HTR-8/SVneo (cell line): ENCODE measurements at places on chromosomes 13 and 19.

DNA sequence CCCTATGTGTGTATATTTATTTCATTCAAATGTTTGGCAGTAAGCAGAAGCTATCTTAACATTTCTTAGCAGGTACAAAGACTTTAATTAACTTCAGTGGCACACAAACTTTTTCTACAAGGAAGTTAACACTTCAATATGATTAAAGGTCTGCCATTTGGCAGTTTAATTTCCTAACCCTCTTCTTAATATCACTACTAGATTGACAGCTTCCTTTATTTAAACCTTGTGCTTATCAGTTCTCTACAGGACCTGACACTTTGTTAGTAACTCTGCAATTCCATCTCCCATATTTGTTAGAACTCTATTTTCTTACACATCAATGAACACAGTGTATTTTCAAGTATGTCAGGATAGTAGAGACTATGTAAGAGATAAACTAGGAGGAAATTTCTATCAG lies 152.4 kb upstream of the ATXN8OS start:
- DNase-seq = no peak

- DNase-seq = no peak
These were observed 1411.2 kb upstream of the MIR17HG start for GRCh38 chr13:89936256-89936655.

DNA sequence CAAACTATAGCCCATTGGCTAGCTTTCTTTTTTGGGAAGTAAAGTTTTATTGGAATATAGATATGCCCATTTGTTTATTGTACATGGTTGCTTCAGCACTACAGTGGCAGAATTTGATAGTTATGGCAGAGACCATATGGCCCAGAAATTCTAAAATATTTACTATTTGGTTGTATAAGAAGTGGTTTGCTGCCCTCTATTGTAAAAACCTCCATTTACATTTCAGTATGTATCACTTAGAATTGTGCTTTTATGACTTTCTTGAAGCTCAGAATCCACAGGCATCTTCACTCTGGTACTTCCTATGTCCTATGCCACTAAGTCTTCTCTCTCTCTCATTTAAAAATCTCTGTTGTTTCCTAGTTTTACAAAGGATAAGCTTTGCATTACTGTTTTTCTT lies 37.7 kb downstream of the DLEU7 start:
- no peak for DNase-seq

DNA sequence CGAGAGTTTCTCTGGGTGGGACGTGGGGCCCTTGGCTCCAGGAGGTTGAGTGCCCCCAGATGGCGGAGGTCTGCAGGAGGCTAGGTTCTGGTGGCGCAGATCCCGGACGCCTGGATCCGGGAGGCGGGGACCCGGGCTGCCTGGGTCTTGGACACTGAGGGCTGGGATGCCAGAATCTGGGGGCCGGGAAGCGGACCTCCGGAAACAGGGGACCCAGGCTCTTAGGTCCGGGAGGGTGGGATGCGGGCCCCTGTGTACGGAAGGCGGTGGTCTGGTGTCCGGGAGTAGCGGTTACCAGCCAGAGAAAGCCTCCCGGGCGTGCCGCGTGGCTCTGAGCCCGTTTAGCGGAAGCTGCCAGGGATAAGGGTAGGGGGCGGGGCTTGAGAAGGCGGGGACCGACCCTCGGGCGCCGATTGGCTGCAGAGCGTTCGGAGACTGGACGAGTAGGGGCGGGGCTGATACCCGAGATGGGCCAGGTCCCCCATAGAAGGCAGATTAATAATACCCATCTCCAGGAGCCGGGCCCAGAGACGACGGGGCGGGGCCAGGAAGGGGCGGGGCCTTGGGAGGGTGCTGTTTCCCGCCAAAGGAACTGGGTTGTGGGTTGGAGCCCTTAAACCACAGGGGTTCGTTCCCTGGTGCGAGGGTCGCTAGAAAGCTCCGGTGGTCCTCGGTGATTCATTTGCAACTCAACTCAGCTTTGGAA lies at the start of gene SLC1A5:
Gene SLC1A5 (minus strand): TSS at position 333 of the 706 bp plus-strand sequence. CDS start 629 bp downstream, outside the sequence.
- DNase-seq = peak; percentile 97

DNA sequence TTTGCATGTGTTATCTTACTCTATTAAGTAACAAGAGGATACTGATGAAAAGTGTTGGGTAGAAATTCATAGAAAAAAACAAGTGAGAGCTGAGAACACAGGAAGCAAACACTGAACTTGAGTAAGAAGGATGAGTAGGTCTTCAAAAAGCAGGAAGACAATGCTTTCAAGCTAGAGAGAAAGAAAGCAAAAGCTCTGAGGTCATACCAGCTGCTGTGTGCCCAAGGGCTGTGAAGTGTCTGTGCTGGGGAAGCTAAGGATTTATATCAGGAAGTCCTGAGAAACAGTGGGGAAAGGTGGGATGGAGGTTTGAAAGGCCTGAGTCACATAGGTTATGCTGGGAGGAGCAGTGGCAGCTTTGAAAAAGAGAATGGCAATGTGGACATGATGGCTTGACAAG lies 145.5 kb upstream of the MAB21L1 start:
- no peak for DNase-seq

GRCh38 chr13:109899316-109899715 lies 112.9 kb upstream of the IRS2 start:
- no peak for DNase-seq

DNA sequence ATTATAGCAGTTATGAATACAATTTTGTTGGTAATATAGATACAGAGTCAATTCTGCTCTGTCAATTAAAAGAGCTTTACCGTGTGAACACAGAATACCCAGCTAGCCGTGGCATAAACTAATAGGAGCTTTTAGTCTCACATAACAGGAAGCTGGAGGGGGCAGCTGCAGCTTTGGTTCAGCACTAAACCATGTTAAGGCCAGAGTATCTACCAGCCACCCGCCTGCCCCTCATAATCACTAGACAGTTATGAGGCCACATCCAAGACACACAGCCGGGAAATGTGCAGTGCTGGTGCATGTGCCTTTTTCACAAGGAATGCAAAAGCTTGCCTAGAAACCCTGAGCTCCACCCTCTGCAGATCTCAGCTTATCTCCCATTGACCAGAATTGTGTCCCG lies 62.3 kb downstream of the SGCG start:
- no peak for DNase-seq

DNA sequence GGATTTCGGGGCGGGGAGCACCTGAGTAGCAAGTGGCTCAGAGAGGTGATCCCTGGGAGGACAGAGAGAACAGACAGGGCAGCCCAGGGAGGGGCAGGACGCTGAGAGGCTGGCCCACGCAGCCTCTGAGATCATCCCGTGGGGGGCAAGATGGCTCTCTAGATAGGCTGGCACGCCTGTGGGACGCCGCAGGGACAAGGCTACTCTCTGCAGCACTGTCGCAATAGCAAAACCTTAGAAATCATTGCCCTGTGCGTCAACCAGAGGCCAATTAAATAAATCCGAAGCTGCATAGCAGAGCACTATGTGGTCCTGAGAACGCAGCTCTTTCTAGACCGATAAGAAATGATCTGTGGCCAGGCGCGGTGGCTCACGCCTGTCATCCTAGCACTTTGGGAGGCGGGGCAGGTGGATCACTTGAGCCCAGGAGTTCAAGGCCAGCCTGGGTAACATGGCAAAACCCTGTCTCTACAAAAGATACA lies 5.1 kb downstream of the PEX11G start:
- DNase-seq = no peak

GRCh38 chr19:46718157-46718933 lies 1.4 kb upstream of the PRKD2 start:
- no peak for DNase-seq
